ENCODE measurements at places on chromosomes 2 and 18.
A peak's percentile ranks its signal among the peaks of the same experiment; 100 is the strongest.

GRCh38 chr18:38933322-38933721 lies 1367.7 kb upstream of the CELF4 start:
- no peak for DNase-seq

DNA sequence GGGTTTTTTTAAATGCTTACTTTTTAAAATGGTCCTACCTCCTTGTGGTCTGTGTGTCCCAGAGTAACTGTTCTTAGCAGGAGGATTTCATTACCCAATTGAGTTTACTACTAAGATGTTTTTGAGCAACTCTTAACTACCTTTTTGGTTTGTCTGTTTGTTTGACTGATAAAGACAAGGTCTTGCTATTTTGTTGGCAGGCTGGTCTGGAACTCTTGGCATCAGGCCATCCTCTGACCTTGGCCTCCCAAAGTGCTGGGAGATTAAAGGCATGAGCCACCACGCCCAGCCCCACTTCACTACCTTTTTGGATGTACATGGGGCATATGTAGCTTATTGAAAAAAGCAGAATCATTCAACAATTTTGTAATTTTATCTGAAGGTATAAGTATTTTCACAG lies 14.9 kb downstream of the MRPS9 start:
- no peak for DNase-seq

DNA sequence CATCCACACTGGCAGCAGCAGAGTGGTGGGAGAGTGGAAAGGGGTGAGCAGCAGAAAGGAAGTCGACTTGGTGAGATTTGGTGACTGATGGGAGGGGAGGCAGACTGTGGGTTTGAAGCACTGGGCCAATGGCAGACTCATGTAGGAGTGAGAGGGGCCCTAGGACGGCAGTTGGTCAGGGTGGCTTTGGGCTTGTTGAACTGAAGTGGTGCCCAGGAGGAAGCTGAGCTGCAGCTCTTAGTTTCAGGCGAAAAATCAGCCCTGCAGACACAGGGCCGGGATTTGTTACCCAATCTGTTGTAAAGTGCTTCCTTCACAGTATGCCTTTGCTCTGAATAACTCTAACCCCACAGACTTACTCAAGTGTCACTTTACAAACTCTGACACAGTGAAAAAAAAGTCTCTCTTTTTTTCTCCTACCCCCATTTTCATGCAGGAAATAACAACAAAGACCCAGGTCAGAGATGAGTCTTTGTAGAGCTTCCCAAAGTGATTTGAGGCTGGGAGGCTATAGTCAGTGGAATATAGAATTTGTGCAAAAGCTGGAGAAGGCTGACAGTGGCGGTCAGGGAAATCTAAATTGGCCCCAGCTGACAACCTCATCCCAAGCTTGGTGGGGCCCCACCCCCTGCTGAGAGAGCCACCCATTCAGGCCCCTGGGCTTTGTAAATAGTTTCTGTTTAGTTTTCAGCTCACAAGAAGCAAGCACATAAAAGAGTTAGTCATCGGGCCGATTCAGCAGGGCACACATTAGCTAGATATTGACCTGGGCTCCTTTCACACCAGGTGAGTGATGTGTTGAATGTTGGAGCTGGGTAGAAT lies 226.9 kb downstream of the VAPA start:
- DNase-seq, result no peak

DNA sequence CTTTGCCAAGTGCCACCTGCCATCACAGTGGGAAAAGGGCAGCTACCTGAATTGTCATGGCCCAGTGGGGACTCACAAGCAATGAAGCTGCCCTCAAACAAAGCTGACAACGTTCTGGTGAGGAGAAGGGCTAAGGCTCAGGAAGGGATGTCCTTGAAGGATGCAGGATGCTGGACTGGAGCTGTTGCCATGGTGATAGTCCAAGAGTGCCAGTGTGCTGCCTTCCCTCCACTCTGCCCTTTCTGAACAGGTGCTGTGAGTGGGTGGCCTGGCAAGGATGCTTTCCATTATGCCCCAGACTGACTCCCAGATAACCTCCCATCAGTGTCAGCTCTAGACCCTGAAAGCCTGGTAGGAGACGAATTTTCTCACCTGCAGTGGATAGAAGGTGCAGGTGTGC lies 137.8 kb upstream of the GYPC start:
- no peak for DNase-seq

DNA sequence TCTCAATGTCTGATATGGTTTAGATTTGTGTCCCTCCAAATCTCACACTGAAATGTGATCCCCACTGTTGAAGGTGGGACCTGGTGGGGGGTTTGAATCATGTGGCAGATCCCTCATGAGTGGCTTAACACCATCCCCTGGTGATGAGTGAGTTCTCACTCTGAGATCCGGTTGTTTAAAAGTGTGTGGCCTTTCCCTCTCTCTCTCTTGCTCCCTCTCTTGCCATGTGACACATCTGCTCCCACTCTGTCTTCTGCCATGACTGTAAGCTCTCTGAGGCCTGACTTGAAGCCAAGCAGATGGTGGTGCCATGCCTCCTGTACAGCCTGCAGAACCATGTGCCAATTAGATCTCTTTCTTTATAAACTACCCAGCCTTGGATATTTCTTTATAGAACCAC lies 108.8 kb downstream of the RBMS1 start:
- DNase-seq, result no peak

DNA sequence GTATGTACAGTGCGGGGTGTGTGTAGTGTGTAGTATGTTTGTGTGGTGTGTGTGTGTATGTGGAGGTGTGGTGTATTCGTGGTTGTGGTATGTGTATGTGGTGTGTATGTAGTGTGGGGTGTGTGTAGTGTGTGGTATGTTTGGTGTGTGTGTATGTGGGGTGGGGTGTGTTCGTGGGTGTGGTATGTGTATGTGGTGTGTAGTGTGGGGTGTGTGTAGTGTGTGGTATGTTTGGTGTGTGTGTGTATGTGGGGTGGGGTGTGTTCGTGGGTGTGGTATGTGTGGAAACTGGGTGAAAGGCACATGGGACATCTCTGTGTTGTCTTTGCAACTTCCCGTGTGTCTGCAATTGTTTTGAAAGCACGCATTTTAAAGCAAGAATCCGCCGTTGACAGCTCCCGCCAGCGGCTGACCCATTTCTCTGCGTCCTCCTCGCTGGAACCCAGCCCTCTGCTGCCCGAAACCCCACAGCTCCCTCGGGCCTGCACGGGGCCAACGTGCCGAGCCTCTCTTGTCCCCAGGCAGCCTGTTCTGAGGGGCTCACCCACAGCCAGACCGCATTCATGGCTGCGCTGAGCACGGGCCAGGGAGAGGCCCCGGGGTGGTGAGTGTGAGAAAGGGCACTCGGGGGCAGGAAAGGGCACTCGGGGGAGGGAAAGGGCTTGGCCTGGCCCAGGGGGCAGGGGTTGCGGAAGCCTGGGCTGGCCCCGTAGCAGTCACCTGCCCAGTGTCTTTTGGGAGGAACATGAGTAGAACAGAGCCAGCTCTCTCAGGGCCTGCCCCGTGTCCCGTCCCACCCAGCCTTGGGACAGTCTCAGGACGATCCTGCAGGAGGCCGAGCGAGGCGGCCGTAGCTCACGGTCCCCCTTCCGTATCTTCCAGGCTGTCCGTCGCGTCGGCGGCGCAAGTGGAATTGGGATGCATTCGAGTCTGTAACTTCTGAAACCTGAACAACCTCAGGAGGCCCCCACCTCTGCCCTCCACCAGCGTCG lies 61.4 kb downstream of the TWIST2 start:
- no peak for DNase-seq

GRCh38 chr2:29847886-29848285 lies 73.5 kb downstream of the ALK start:
- no peak for DNase-seq

- DNase-seq, result no peak
Measured at GRCh38 chr2:233164128-233164635, 87.3 kb upstream of the ATG16L1 start.

- no peak for DNase-seq
Measured at GRCh38 chr2:35503311-35503710, 852.3 kb upstream of the CRIM1 start.

- DNase-seq, result no peak
Measured at GRCh38 chr18:76457957-76458356, 37.1 kb downstream of the ZNF516 start.

DNA sequence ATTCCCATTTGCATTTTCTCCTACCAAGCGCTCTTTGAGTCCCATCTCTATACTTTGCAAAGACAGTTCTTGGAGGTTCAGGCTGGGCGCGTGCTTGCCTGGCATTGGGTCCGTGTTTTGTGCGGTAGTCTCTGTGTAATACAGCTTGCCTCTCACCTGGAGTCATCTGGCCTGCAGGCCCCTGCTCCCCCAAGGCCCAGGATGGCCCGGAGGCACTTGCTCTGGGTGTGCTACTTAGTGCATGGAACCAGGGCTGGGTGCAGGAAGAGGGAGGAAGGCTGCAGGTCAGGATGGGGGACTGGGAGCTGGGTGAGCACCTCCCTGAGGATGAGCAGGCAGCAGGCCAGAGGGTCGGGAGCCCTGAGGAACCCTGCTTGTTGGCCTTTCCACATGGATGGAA lies 220.9 kb downstream of the LDLRAD4 start:
- no peak for DNase-seq

DNA sequence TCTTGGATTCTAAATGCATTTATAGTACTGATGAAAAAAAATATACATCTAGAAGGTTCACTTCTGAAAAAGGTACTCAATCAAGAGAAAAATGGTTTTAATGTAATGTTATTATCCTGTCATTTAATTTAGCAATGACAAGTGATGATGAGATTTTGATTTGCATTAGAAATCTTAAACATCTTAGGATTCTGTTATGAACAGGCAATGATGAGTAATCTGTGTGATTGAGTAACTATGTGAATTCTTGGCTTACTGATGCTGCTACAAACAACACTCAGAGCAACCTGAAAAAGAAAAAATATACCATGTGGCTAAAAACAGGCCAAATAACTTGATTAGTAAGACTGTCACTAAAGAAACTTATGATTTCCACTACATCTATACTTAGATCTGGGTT lies 30.1 kb downstream of the RBKS start:
- no peak for DNase-seq

GRCh38 chr2:10883801-10884478 lies 27.8 kb upstream of the KCNF1 start:
- peak; percentile 6 for DNase-seq

DNA sequence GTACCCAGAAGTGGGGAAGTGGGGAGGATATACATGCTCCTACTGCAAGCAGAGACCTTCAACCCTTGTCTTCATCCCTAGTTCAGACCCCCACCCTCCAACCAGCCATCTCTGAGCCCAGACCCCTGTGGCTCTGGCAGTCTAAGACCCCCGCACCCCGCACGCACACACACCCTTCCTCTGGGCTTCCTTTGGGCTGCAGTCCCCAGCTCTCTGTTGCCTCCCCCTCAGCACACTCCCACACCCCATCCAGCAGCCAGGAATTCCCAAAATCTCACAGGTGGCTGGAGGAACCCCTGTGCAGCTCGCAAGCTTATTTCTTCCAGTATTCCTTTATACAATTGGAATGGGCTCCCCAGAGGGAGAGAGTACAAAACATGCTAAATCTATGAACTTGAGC lies 13.9 kb upstream of the GYPC start:
- DNase-seq, result no peak

GRCh38 chr2:101469863-101470262 lies 5.0 kb downstream of the RFX8 start:
- no peak for DNase-seq

GRCh38 chr18:25167612-25168410 lies 184.2 kb downstream of the ZNF521 start:
- DNase-seq, result no peak

DNA sequence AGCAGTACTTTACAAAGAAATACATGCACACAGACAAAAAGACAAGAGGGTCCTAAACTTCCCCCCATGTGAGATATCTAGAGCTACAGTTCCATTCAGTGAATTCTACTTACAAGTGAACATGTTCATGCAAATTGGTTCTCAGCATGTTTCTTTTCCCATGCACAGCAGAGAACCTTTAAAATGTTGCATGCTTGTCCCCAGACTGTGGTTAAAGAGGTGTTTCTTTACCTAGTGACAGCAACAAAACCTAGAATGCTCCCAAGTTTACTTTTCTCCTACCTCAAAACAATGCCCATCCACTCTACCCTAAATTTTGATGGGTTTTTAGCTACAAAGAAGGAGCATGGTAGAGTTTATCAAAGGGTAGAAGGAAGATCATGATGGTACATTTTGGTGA lies 43.7 kb downstream of the FN1 start:
- DNase-seq, result no peak

DNA sequence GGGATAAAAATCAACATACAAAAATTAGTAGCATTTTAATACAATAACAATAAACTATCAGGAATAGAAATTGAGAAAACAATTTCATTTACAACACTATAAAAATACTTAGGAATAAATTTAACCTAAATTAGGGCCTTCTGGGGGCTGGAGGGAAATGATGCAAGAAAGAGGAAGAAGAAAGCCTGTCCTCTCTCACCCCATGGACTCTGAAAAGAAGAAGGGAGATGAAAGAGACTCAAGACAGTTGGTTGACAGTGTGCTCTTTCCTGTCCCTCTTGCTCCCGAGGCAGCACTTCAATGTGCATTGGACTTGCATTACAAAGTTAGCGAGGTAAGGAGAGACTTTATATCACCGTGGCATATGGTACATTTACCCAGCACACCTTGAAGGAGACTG lies 88.5 kb downstream of the VAPA start:
- no peak for DNase-seq

DNA sequence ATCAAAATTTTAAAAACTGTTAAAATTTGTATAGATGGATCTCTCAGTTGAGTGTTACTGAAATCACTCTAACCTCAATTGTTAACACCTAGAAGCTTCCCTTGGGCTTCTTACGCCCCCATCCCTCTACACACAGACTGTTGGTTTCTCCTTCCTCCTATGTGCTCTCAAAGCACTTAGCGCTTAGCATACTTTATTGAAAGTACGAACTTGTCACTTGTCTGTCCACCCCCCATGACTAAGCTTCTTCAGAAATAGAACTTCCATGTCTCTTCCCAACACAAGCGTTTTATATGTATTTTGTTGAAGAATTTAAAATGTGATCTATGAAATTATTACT lies 441 bp downstream of the MPHOSPH10 start:
- DNase-seq, result no peak

GRCh38 chr2:160387558-160388262 lies 105.9 kb downstream of the RBMS1 start:
- DNase-seq, result no peak

- no peak for DNase-seq
Measured at GRCh38 chr2:70505613-70506391, 47.8 kb downstream of the TGFA start.

- DNase-seq, result peak; percentile 11
Measured at GRCh38 chr2:81324046-81324445, 1019.5 kb upstream of the LRRTM1 start.

DNA sequence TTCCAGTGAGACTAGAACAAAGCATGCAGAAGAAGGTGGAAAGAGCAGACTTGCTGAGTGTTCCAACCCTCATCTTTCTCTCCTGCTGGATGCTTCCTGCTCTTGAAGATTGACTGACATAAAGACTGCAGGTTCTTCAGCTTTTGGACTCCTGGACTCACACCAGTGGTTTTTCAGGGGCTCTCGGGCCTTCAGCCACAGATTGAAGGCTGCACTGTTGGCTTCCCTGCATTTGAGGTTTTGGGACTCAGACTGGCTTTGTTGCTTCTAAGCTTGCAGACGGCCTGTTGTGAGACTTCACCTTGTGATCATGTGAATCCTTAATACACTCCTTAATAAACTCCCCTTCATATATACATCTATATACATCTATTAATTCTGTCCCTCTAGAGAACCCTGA lies 20.4 kb downstream of the VRK2 start:
- no peak for DNase-seq

- no peak for DNase-seq
Measured at GRCh38 chr2:215532844-215533243, 97.0 kb upstream of the FN1 start.
